ENCODE measurements at places on chromosomes 4 and X.
A peak's percentile ranks its signal among the peaks of the same experiment; 100 is the strongest.

DNA sequence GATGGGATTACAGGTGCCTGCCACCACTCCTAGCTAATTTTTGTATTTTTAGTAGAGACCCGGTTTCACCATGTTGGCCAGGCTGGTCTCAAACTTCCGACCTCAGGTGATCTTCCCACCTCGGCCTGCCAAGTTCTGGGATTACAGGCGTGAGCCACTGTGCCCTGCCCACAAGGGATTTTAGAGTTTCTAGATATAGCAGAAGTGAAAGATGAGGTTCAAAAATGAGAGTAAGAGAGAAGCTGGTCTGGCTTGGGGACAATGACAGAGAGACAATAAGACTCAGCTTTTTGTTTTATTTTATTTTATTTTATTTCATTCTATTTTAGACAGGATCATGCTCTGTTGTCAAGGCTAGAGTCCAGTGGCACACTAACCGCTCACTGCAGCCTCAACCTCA is 30.6 kb downstream of the TRIM61 start:
- DNase-seq: no peak

- DNase-seq: no peak
Measured at GRCh38 chr4:143700046-143700415, 444 bp downstream of the FREM3 start.

GRCh38 chr4:75514949-75515612 is 808 bp downstream of the THAP6 start:
- no peak for DNase-seq

DNA sequence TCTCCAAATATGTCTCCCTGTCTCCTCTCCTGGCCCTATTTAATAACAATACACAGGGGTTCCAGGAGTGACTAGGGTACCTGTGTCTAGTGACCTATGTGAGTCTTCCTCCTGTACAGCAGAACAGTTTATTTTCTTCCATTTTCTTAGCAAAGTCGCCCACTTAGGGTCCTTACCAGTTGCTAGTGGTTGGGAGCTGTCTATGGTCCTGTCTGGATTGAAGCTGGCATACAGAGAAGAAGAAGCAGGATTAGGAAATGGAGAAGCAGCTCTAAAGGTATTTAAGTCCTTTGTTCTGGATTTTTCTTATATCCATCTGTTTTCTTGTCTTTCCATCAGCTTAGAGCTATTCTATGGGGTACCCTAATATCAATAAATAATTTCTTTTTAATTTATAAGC is 587.1 kb upstream of the CPEB2 start:
- no peak for DNase-seq

- no peak for DNase-seq
Measured at GRCh38 chr4:53602390-53602789, 11.1 kb upstream of the LNX1 start.

DNA sequence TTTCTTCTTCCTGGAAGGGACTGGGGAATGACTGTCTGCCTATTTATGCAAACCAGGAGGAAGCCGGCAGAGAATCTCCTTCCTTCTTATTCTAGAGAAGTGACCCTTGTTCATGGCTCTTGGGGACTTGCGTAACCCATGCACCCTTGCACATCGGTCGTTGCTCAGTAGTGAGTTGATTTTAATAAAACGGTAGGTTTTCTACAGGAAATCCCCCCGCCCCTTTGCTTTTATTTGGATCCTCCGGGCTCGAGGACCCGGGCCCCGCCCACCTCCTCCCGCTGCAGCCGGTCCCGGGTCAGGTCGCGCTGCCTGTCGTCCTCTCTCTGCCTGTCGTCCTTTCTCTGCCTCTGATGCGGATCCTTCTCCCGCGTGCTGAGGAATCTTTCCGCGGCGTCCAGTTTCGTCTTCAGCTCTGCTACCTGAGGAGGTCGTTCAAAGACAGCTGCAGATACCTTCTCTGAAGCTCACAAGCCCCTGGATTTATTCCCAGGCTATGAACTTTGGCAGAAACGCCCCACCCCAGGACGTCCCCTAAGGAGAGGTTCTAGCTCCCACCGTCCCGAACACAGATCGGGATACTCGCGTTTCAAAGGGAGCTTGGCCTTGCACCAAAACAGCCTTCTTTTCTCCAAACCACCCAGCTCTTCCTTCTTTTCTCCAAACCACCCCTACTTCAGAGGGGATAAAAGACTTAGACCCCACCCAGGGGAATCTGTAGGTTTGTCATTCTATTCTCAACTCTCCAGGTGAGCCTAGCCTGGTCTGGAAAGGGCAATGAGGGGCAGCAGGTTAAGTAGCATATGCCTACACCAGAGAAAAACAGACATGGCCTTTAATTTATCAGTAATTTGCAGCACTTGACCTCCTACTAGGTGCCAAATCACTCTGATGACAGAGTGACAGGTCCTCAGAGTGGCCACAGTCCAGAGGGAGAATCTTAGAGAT is 7.0 kb downstream of the TNIP3 start:
- peak; percentile 27 for DNase-seq

GRCh38 chr4:38015886-38016515 is 55.8 kb downstream of the PTTG2 start:
- DNase-seq: no peak
